ENCODE measurements at places on chromosomes 3 and 15. TPM values are rescaled to one million over a fixed set of nuclear protein-coding genes. Genes with fewer than 3 reads are reported as not detected.

GRCh38 chr15:36831125-36831903, 251.9 kb downstream of the CDIN1 start:
- no peak for DNase-seq

- DNase-seq = no peak
Observed at GRCh38 chr3:181622365-181622764, 89.4 kb upstream of the SOX2 start.

- DNase-seq = no peak
Observed at GRCh38 chr15:83571820-83572707, 81.9 kb upstream of the ADAMTSL3 start.

GRCh38 chr3:176521531-176522175, 675.6 kb downstream of the TBL1XR1 start:
- no peak for DNase-seq

GRCh38 chr3:139534992-139535879, 4.3 kb downstream of the RBP1 start:
- DNase-seq = peak; percentile 71

DNA sequence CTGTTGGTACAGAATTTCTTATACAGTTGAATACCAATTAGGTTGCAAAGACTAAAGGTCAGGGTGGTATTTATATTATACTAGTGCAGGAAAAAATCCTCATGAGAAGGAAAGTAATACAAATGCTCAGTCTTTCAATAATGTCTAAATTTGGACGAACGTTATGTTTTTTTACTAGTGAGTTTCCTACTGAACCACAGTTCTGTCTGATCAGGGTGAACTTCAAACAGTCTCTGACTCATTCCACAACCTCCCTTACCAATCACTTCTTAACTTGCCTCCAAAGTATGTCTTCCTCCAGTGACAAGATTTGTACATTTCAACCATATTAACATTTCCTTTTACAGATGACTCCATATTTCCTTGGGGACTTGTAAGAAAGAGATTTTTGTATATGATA, 3.4 kb downstream of the TMEM212 start:
- DNase-seq = no peak

GRCh38 chr3:64903006-64903405, 215.2 kb upstream of the ADAMTS9 start:
- DNase-seq = peak; percentile 46

GRCh38 chr15:62887113-62887570, 155.4 kb upstream of the TPM1 start:
- no peak for DNase-seq

GRCh38 chr3:55721716-55722484, 234.8 kb upstream of the WNT5A start:
- DNase-seq = peak; percentile 13

- peak; percentile 52 for DNase-seq
Observed at GRCh38 chr3:72888546-72889309, 882 bp downstream of the GXYLT2 start.

GRCh38 chr15:101570241-101570640, 80.7 kb upstream of the PCSK6 start:
- no peak for DNase-seq

- DNase-seq = no peak
Observed at GRCh38 chr3:184085389-184085852, 11.4 kb upstream of the HTR3E start.

DNA sequence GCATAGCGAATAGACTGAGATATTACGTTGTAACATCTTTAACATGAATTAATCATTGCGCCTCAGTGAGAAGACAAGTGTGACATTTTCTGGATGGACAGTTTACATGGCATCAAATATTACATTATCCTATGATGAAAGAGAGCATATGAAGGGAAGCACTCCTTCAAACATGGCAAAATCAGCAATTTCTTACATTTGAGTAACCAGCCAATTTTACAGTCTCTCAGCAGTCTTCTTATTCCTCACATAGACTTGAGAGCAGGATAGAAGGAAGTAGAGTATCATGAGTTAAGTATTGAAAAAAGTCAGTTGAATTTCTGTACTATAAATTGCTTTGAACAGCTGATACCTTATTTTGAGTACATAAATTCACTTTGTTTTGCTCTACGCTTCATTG, 38.9 kb downstream of the FANCI start:
- no peak for DNase-seq

DNA sequence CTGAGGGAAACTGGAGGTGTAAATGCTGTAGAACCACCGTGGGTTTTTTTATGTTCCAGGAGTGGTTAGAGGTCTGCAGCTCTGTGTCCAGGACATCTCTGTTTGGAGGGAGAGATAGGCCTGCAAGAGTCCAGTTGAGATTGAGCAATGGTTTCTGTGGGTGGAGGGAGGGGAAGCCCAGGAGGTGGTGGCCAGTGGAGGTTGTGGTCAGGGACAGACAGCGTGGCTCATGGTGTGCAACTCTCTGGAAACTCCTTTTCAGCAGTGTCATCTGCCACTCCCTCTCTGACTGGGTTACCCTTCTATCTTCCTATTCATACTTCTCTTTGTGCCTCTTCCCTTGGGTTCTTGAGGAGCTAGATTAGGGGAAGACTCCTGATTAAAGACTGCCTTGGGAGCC, 9.6 kb downstream of the XCR1 start:
- no peak for DNase-seq

GRCh38 chr3:29281344-29282241, 722 bp downstream of the RBMS3 start:
- peak; percentile 62 for DNase-seq

GRCh38 chr15:65980824-65981456, 111.6 kb downstream of the RAB11A start:
- DNase-seq = peak; percentile 51

GRCh38 chr15:78933823-78934654, 10.8 kb downstream of the CTSH start:
- DNase-seq = no peak

- DNase-seq = no peak
Observed at GRCh38 chr3:31892916-31893573, 88.0 kb downstream of the OSBPL10 start.

GRCh38 chr3:50994537-50994936, 319.8 kb downstream of the DOCK3 start:
- DNase-seq = no peak

- DNase-seq = no peak
Observed at GRCh38 chr3:143856252-143856970, 8.1 kb upstream of the SLC9A9 start.

DNA sequence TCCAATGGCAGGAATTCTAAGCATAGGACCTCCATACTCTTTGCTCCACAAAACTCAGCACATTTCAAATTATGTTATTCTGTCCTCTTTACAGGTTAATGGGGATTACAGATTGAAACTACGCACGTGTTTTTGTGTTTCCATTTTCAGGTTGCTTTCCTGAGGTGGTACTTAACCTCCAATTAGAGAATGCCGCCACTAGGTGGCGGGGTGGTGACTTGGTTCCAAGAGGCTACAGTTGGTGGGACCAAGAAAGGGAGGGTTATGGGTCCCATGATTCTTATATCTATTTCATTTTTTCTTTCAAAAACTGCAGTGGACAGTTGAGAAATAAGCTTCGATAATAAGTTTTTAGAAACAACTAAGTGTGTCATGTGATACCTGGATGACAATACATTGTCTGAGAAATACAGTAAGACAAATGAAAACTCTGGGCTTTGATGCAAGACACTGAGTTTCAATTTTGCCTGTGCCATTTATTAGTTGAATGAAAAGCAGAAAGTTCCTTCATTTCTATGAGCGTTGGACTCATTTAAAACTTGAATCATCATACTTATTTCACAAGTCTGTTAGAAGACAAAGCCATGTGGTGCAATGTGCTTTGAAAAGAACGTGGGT, 539.0 kb downstream of the FGF12 start:
- DNase-seq = no peak

DNA sequence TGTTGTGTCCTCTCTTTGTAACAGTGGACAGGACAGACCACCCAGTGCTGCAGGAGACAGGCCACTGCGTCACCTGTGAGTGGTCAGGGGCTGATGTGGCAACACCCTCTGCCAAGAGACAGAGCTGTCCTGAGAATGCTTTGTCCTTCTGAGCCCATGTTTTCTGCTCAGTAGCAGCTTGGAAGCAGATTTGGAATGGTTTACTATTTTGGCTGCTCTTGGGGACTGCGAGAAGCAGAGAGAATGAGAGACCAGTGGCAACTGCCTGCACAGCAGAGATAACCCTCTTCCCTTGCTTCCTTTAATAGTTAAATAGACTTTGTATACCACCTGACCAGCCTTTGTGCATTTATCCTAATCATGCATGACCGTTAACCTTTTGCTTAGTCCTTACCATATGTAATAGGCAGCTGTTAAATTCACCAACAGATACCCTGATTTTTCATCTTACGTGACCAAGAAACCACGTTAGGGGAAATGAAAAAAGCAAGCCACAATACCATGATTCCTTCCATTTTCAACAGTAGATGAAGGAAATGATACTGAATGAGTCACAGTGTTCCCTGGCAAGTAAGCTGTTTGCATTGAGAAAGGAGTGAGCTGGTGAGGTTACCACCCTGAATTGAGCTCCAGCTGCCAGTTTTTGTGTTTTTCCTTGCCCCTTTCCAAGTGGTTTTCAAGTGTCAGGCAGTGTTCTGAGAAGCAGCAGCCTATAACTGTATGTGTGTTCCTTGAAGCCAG, 35.5 kb downstream of the B3GALNT1 start:
- DNase-seq = no peak

DNA sequence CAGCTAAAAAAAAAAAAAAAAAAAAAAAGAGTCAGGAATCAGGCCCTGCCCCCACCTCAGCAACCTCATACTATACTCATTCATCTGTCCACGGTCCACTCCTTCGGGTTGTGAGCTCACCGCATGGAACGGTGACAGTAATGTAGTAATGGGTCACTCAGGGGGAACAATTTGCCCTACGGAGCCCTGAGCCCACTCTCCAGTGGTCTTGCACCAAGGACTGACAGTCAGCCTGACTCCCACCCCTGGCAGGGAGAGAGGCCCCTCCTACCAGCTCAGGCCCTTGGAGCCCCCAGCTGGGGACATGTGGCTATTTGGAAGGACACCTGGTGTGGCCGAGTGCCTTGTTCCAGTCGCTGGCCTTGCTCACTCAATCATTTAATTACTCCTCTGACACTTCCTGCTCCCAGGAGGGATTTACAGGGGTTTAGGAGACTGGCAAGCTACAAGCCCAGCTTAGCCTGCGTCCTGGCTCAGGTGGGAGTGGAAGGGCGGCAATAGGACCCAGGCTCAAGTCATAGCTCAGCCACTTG, 19.9 kb upstream of the CACNA2D2 start:
- no peak for DNase-seq

GRCh38 chr15:27648359-27648758, 450.8 kb downstream of the OCA2 start:
- DNase-seq = no peak

DNA sequence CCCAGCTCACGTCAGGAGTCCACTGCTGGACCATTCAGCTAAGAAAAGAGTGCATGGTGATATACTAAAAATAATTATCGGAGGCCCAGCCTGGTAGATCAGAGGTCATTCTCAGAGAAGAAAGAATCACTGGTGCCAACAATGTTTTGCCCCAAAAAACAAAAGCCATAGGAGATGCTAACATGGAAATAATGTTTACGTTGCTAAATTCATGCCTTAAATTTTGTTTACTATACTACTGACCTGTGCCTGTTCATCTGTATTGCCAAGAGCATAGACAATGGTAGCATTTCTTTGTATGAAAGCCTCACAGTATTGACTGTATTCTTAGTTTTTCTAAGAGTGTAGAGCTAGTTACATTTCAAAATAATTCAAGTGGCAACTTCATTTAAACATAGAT, 138.1 kb upstream of the GPR149 start:
- DNase-seq = no peak

GRCh38 chr3:39146611-39147591, 6.5 kb downstream of the CSRNP1 start:
- DNase-seq = no peak

GRCh38 chr3:114450008-114450596, 156.3 kb downstream of the TIGIT start:
- no peak for DNase-seq

GRCh38 chr3:29693863-29694262, 413.0 kb downstream of the RBMS3 start:
- no peak for DNase-seq

DNA sequence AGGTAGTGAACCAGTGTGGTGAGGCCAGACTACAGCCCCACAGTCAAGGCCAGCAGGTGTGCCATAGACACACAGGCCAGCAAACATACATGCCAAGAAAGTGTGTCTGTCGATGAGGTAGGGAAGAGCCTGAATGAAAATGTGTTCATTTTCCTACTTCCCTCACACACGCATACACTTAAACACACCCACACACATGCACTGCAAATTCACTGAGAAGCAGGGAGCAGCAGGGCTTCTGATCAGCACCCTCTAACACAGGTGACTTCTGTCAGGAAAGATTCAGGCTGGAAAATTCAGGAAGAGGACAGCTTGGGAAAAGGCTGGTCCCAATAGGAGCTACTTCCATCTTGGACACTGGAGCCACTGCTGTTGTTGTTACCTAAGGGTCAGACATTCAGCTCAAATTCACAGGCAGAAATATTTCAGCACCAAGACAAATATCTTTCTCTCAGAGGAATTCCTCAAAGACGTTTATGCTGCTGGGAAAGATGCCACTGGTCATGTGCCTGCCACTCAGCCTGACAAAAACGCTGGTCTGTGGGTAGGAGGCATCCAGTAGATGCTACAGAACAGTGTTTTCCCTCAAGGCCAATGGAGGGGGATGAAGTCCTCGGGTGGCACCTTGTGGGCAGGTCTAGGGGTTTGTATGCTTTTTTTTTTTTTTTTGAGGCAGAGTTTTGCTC, 40.9 kb upstream of the LARS2 start:
- no peak for DNase-seq

GRCh38 chr15:90413411-90414379, 25.7 kb downstream of the IQGAP1 start:
- DNase-seq = no peak

C3orf20 gene
- polyA plus RNA-seq = 0.18 TPM

KCNAB1 gene
- polyA plus RNA-seq = 1.3 TPM

CFAP20DC gene
- 7.0 TPM for polyA plus RNA-seq

SERPINI2 gene
- polyA plus RNA-seq = 1.7 TPM

RLBP1 gene
- polyA plus RNA-seq = not detected

SLC12A8 gene
- polyA plus RNA-seq = 1.4 TPM

MUSTN1 gene
- polyA plus RNA-seq = 0.88 TPM

NOP10 gene
- 111 TPM for polyA plus RNA-seq

NLGN1 gene
- polyA plus RNA-seq = 9.4 TPM

SCN11A gene
- polyA plus RNA-seq = 0.88 TPM

GABRB3 gene
- polyA plus RNA-seq = 0.91 TPM

NME9 gene
- 4.4 TPM for polyA plus RNA-seq

Measured in right lung (tissue), 10 donors.